ENCODE measurements at places on chromosomes 11 and 22. TPM values are rescaled to one million over a fixed set of nuclear protein-coding genes. Genes with fewer than 3 reads are reported as not detected.

The KRTAP5-8 gene
- not detected for total RNA-seq

The RIN1 gene
- total RNA-seq: 1.4 TPM

The HEPHL1 gene
- total RNA-seq: not detected

The XNDC1N gene
- 13.6 TPM for total RNA-seq

Data from diencephalon (tissue), 1 donor.